ENCODE measurements at places on chromosomes 4 and X.

DNA sequence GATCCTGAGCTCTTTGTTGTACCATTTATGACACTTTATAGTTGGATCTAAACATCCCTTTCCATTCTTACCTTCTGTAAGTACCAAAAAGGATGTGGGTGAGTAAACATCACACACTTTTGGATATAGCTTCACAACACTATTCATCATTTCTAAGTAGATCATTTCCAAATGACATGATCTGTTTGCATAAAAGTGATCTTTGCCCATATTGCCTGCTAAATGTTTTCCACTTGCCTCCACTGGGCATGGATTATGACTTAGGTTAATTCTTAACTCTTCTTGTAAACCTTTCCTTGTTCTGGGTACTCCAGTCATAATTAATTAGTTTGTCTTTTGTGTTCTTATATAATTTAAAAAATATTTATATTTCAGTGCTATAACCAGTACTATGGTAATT is 244.9 kb upstream of the AGA start:
- DNase-seq = no peak

DNA sequence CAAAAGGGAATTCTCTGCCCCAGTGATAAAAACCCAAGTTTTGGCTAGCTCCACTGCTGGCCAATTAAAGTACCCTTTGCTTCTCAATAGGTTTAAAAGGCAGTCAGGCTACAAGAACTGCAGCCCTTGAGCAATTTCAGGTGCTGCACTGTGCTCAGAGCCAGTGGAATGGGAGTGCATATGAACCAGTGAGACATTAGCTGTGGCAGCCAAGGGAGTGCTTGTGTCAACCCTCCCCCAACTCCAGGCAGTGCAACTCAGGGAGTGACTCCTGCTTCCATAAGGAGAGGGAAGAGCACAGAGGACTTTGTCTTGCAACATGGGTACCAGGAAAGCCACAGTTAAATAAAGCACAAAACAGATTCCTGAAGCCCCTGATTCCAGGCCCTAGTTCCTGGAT is 61.6 kb upstream of the VAMP7 start:
- DNase-seq = no peak

GRCh38 chrX:105299286-105299685 is 78.8 kb upstream of the TEX13A start:
- DNase-seq = no peak

- no peak for DNase-seq
Measured at GRCh38 chr4:121973816-121974215, 22.0 kb upstream of the TRPC3 start.

DNA sequence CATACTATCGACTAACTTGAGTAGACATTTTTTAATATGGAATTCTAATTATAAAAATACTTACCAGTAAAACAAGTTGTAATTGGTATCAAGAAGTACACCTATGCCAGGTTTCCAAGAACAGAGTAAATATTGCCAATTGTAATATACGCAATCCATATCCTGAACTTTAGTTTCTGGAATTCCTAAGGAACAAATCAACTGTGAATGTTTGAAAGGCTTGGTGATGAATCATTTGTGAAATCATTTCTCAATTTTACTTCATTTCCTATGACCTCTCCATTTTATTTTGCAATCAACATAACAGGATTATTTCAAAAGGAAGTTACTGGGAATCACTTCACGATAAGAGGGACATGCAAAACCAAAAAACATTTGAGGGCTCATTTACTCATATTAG is 3.7 kb downstream of the IL13RA2 start:
- DNase-seq = no peak

DNA sequence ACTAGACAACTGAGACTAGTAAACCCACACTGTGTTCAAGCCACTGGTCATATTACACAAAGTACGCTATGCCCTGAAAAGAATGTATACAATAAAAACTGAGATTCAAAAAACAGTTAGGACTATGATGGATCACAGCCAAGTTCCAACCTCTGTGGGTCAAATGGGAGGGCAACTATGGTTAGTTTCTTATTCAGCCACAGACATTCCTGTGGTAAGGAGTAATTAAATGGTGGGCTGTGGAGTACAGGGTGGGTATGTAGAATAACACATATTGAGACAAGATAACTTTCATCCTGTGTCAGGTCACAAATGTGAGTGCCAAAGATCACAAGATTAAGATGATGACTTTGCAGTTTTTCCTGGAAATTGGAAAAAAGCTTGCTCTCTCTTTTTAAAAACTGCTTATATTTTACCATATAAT is 167.2 kb downstream of the NPNT start:
- DNase-seq = no peak

- DNase-seq = peak; percentile 38
Measured at GRCh38 chr4:148215202-148215601, 227.0 kb downstream of the NR3C2 start.

GRCh38 chrX:115330498-115331168 is 41.1 kb downstream of the LUZP4 start:
- DNase-seq = peak; percentile 36

DNA sequence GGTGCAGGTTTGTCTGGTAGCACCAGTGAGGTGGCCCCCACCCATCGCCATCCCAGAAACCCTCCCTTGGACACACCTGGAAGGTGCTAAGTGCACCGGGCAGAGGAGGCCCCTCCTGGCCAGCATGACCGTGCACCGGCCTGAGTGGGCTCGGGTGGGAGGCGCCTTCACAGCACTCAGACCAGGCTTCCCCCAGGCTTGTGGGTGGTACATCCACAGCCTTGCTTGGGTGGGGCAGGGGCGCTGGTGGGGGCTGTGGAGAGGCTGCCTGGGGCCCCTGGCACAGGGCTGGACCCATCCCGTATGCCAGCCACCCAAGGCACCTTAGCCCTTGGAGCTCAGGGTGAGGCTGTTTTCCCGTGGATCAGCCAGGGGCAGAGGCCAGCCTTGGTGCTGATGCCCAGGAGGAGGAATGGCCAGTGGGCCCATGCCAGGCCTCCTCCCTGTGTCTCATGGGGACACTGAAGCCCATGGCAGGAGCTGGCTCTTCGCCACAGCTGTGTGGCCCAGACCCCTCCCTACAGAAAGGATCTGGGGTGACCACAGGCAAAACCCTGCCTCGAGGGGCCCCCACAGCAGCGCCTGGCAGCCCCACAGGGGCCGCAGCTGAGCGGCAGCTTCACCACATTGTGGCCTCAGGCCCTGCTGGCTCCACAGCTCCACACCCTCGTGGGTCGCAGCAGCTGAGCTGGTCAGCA is 21.4 kb downstream of the NKX1-1 start:
- DNase-seq = no peak

DNA sequence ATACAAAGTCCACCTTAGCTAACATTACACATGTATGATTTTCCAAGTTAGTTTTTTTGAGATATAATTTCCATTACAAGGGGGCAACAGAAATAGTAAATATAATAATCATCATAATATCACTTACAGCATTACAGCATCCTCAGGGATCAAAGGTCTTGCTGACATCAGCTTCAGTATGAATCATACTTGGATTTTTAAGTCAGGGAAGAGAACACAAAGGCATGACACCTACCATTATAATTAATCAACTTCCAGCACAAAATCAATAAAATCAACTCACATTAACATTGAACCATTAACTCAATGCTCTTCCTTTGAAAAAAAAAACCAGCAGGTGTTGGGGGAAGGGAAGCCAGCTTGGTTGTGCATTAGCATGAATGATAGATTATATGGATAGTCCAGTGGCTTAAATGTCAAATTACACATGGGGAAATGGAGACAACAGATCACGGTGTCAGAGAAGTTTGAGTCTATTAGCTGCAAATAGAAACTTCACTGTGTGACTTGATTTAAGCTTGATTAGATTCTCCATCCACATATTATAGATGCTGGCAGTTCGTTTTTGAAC is 66.9 kb upstream of the CAPN6 start:
- DNase-seq = no peak
